Caki2 (cell line): ENCODE measurements at places on chromosomes 7 and 10. TPM values are rescaled to one million over a fixed set of nuclear protein-coding genes. Genes with fewer than 3 reads are reported as not detected.

Gene ATOH7
- not detected in 2 replicates for total RNA-seq

Gene NAPEPLD
- total RNA-seq: 8.5 and 13.1 TPM in 2 replicates

DNA sequence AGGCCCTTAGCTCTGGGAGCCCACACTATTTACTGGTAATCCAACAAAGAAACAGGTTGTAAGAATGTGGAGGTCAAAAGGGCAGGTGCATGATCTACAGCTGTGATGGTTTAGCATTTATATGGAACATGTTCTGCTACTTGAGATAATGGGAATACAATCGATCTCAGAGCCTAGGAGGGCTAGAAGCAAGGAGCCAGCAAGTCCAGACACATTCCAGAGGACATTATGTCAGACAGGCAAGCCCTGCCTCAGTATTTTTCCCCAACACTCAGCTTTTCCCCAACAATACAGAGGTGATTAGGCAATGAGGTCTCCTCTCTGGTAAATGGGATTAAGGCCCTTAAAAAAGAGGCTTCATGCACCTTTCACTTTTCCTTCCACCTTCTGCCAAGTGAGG, 21.4 kb upstream of the GNAT3 start:
- no peak for DNase-seq

DNA sequence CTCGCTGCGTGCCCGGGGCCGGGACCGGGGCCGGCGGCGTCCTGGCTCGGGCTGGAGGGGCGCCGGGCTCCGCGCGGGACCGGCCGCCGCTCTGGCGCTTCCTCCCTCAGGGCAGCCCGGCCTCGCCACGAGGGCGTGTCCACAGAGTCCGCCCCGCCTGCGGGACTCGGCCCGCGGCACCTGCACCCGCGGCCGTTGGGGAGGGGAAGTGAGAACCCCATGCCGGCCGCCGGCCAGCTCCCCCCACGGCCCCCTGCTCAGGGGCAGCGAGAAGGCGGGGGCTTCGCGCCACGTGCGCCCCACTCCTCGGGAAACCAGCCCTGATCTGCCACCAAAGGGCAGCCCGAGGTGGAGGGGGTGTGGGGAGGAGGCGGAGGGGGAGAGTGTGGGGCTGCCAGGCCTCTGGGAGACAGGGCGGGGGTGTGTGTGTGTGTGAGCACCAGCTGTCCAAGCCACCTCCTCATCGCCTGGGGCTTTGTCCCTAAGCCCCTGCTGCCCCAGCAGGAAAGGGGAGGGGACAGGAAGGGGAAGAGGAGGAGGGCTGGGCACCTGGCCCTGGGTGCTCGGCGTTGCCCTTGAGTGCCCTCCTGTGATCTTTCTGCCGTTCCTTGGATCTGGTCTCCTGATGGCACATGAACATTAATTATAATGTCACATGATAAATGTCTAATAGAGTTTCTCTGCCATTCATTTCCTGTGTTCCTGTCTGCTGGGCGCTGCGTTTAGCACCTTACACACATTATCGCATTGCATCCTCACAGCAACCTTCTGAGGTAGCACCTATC, at the start of gene PIK3AP1:
TSS of gene PIK3AP1 (minus strand) at position 93 of the 785 bp plus-strand sequence. CDS start 120 bp downstream, outside the sequence.
- peak; percentile 40 for DNase-seq

DNA sequence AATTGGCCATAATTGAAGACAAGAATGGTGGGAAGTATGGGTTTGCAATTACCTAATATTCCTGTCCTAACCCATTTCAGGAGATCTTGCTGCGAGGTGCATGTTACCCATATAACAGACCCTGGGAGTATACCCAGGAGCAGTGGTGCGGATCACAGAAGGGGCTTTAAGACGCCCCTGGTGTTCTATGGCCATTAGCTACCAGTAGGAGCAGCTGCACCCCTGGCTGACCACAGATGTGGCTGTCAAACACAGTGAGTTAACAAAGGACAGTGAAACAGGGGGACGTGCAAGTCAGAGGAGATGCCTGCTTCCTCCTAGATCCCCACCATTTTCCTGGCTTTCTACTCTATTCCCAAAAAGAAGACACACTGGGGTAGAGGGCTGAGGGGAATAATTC, 25.2 kb downstream of the AOC1 start:
- DNase-seq: no peak
